ENCODE measurements at places on chromosomes 6 and 20.

DNA sequence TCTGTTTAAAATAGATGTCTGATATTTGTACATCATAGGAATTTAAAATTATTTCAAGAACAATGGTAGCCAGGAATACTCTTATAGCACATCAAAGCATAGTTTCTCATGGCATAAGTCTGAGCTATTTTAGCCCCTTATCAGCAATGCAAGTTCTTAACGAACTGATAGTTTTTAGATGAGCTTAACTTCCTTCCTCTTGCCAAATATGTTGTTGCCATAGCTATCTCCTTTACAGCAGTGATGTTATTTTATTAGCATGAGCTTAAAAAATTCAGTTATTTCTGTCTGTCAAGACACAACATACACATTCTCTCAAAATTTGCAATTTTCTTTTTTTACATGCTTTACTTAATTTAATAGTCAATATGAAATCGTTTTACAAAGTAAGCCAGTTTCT lies 867.2 kb downstream of the PHF3 start:
- no peak for DNase-seq

DNA sequence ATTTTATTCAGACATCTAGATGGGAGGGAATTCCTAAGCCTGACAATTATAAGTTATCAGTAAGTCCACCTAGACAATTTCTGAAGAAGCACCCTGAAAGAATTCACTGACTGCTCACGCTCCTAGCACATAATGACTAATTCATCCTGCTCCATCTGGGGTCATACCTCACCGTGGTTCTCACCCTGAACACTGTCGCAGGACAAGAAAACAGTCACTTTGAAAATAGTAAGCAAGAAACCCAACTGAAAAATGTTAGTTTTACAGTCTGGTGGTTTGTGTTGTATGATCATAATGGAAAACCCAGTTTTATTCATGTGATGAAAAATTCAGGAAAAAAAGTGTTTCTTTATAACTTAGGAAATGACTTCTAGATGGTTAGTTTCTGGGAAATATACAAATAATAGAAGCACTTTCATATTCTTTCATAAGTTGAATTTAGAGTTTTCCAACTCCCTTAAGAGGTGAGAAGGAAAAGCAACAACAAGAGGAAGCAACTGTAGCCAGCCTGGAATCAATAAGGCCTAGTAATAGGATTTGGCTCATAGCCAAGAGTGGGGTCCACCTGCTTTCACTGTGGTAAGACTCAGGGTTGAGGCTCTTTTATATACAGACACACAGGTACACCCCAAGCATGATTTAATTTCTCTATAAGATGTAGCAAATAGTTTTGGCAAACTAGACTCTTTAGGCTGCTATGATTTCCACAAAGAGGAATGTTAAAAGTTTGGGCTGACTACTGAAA lies 94.1 kb downstream of the HIVEP2 start:
- no peak for DNase-seq

DNA sequence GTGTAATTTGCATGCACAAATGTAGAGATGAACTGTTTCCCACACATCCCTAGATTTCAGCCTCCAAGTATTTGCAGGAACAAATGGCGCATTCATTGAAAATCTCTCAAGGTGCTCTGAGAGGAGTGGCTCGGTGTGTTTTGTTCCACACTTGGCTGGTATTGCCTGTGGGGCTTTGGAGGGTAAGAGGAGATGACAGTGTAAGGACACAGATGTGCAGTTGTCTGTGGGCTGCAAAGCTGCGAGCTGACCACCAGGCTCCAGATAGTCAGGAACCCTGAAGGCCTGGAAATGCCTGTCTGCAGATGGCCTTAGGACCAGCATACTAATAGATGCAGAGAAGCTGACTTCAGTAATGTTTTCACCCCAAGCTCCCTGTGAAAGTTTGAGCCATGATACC lies 57.7 kb upstream of the PBOV1 start:
- DNase-seq: no peak

DNA sequence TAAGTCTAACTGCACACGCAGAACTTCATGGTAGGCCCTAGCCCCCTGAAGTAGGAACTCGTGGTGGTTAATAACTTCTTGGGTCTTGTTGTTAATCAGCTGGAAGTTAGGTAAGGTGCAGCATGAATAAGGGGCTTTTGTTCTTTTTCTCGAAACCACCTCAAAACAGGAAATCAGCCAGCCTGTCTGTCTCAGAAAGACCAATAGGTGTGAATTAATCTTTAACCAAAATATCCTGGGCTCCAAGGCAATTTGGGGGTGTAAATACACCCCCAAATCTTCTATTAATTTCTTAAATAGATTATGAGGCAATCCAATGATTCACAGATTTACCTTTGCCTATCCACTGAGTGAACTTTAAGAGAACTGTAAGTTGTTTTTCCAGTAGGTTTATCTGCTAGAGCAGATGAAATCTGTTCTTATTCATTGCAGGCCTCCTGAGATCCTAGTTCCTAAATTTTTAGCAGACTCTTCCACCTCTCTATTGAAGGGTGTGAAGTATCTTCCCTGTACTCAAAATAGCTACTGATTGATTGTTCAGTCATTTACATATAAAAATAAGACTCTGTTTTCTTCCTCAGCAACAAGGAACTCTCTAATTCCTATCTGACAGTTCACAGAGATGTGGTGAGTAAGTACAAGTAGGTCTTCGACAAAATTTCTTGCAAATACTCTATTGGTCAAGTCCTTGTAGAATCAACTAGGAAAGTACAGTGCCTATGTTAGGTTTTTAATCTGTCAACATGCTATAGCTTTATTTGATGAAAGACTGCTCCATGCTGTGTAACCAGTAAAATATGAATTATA lies 427.1 kb upstream of the NOX3 start:
- DNase-seq: no peak

GRCh38 chr6:6680526-6680925 lies 92.0 kb downstream of the LY86 start:
- DNase-seq: no peak

Data from GOT3 (cell line).